ENCODE measurements at places on chromosomes 11 and 22.

DNA sequence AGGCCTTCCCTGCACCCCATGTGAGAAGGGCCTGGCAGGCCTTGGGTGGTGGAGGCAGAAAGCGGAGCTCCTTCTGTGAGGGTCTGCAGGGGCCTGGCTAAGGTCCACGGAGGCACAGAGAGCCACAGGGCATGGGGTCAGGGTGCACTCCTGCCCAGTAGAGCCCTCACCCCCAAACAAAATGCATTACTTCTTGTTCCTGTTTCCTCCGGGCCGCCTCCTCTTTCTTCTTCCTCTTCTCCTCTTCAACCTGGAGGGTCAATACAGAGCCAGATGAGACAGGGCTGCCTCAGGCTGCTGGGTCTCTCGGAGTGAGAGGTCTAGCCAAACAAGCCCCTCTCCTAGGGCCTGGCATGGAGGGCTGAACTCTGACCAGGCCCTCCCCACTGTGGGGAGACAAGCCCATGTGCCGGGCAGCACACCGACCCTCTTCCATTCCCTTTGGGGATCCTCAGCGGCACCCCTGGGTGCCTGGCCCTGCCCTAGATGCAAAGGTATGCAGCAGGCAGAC is 10.3 kb upstream of the NAP1L4 start:
- no peak for DNase-seq

DNA sequence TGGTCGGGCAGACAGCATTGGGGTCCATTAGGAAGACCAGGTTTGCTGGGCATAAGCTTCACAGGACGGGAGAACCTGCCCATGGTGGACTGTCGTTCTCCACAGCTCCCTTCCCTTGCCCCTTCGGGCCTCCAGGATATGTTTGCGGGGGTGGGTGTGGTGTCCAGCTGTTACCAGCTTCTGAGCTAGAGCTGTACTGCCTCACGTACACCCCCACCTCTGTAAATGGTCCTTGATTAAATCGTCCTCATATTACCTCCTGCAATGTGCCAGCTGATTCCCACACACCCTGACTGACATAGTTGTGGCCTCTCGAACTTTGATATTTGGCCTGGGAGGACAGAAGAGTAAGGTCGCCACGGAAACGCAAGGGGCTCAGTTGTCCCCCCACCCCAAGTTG is 16.2 kb upstream of the BCR start:
- no peak for DNase-seq

GRCh38 chr11:69554849-69555248 is 73.4 kb downstream of the LINC01488 start:
- DNase-seq, result no peak

GRCh38 chr22:37897807-37898206 is 8.3 kb upstream of the MICALL1 start:
- DNase-seq, result no peak

DNA sequence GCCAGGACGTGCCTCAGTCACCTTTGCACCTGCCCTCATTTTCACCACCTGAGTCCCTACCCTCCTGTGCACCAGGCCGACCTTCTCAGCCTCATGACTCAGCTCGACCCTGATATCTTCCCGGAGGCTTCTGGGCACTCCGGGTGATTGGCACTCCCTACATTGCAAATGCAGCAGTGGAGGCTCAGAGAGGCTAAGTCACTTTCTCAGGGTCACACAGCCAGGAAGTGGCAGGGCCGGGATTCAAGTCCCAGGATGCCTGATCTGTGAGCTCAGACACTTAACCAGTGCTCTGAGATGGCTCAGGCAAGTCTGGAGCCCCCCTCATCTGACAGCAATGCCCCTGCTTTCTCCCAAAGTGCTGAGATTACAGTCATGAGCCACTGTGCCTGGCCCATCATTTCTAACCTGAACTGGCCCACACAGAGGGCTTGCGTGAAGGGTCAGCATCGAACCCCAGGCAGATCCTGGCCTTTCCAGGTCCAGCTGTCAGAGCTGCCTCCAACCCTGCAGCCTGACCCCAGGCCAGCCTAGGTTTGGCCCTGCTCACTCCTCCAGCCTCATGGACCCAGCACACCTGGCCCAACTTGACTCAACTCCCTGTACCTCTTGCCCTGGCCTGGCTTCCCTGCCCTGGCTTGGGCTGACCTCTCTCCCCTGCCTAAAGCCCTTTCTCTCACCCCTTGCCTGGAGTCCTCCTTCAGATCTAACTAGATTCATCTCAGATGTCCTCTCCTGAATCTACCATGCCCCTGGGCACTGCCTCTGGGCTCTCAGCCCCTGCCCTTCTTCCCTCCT is 40.7 kb upstream of the RTL6 start:
- DNase-seq, result no peak

- DNase-seq, result no peak
Measured at GRCh38 chr22:20433191-20433590, 4.4 kb downstream of the SCARF2 start.

DNA sequence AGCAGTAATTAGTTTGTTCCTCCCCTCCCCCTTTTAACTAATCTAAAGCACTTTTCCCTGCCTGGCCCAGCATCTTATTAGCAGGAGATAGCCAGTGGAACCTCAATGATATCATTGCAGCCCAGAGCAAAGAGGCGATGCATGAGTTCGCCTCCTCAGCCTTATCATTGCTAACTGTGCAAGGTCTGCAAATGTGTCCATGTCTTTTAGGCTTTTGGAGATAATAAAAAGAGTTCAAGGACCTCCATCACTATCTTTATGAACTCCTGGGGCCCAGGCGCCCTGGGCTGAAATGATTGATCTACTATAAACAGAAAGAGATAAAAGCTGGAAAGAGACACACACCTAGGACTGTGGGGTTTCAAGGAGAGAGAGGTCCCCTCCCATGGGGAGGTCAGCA is 124.2 kb upstream of the TBCEL start:
- DNase-seq, result no peak

GRCh38 chr11:120612513-120613263 is 101.1 kb downstream of the GRIK4 start:
- DNase-seq, result no peak

DNA sequence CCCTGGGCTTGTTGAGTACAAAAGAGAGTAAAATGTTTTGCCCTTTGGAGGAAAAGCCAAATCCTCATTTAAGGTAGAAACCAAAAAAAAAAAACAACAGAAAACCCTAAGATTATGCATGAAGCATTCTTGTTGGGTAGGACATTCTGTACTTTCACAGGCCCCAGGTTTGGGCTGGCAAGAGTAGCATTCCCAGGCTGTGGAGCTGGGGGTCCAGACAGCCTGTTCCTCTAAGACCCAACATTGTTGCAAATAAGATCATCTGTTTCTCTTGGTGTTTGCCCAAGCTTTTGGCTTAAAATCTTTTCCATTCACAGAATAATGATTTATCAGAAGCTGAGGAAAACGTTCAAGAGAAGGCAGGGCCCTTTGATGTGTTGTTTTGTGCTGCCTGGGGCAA is 123.8 kb downstream of the MICAL2 start:
- no peak for DNase-seq

GRCh38 chr22:44277386-44278135 is 35.2 kb downstream of the SHISAL1 start:
- no peak for DNase-seq

DNA sequence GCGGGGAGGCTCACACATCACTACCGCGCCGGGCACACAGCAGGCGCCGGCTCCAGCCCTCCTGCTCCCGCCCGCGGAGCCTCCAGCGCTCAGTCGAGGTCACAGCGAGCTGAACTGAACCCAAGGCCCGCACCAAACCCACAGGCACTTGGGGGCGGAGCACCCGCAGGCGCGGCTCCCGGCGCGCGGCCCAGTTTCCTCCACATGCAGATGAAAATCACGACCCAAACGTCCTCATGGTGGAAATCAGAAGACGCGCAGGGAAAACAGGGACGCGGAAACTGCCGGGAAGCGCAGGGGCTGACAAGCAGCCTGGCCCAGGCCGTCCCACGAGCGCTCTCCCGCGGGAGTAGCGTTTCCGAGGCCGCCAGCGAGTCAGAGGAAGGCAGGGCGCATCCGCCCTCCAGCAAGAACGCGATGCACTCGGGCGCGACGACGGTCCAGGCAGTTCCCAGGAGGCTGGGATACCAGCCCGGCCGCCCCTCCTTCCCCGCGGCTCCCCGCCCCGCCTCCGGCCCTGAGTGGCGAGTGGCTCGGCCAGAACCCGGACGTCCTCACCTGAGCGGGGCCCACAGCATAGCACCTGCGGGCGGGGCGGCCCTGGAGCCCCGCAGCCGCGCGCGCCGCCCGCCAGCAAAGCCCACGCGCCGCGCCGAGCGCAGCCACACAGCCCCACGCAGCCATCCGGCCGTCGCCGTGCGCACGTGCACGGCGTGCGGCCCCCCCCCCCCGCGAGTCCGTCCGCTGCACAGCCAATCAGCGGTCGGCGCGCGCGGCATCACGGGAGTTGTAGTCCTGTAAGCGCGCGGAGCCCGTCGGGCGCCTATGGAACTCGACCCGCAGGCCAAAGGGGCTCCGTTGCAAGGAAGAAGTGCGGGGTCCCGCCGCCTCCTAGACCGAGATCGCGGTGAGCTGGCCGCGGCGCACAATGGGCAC is at the start of gene HDHD5:
Gene HDHD5 (minus strand): TSS at position 710 of the 936 bp plus-strand sequence. CDS start 26 bp downstream, at position 684.
- DNase-seq, result peak; percentile 94

DNA sequence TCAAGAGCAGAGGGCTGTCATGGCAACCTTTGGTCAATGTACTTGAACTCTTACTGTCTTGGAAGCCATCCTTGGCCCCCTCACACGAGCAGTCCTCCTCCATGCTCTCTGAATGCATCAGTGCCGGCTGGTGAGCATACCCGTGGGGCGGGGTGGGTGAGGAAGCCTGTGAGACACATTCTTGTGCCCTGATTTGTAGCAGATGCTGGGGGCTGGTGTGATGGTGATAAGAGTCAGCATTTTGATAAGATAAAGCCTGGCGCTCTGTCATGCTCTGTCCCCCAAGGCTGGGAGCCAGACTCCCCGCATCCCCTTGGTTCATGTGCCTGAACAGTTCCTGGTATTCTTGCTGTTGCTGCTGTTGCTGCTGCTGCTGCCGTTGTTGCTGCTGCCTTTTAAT is 20.5 kb upstream of the APOA1 start:
- no peak for DNase-seq

DNA sequence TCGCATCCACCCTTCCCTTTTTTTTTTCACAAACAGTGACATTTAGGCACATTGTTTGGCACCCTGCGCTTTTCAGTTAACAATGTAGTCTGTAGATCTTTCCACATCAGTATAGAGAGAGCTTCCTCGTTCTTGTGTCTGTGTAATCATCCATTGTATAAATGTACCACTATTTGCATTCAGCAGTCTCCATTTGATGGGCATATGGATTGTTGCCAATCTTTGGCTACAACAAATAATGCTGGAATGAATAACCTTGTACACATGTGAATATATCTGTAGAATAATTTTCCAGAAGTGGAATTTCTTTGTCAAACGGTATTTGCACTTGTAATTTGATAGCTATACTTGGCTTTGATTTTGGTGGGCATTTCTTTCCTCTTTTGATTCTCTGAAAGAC is 17.1 kb downstream of the MPEG1 start:
- DNase-seq, result no peak

All from activated CD8-positive, alpha-beta memory T cell treated with anti-CD3 and anti-CD28 coated beads, Interleukin-2, amount 50 U/mL, for 48 hours (primary cell).